ENCODE measurements at places on chromosomes 16 and 17. TPM values are rescaled to one million over a fixed set of nuclear protein-coding genes. Genes with fewer than 3 reads are reported as not detected.

GRCh38 chr16:73124097-73124652 lies 76.2 kb upstream of the ZFHX3 start:
- no peak for DNase-seq

DNA sequence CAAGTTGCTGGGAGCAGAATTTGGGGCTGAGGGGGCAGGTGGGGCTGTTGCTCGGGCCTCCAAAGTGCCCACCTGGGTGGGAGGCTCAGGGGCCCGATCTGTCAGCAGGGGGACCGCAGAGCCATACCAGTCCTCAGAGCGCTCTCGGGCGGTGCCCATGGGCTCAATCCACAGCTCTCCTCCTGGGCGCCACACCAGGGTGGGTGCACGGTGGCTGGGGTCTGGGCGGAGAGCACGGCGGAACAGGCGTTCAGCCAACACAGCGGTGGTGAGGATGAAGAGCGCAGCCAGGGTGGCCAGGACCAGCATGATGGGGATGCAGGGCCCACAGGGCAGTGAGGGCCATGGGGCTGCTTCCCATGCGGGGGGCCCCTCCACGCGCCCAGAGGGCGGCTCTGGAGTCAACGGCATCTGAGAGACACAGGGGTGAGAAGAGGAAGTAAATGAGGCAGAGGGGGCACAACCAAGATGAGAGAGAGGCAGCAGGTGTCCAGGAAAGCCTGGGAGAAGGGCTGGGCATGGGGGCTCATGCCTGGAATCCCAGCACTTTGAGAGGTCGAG lies 1.2 kb downstream of the C16orf54 start:
- no peak for DNase-seq

GRCh38 chr17:326010-326621 lies 26.5 kb downstream of the RPH3AL start:
- DNase-seq: no peak

- no peak for DNase-seq
Observed at GRCh38 chr16:81136390-81137335, 40.5 kb upstream of the GCSH start.

DNA sequence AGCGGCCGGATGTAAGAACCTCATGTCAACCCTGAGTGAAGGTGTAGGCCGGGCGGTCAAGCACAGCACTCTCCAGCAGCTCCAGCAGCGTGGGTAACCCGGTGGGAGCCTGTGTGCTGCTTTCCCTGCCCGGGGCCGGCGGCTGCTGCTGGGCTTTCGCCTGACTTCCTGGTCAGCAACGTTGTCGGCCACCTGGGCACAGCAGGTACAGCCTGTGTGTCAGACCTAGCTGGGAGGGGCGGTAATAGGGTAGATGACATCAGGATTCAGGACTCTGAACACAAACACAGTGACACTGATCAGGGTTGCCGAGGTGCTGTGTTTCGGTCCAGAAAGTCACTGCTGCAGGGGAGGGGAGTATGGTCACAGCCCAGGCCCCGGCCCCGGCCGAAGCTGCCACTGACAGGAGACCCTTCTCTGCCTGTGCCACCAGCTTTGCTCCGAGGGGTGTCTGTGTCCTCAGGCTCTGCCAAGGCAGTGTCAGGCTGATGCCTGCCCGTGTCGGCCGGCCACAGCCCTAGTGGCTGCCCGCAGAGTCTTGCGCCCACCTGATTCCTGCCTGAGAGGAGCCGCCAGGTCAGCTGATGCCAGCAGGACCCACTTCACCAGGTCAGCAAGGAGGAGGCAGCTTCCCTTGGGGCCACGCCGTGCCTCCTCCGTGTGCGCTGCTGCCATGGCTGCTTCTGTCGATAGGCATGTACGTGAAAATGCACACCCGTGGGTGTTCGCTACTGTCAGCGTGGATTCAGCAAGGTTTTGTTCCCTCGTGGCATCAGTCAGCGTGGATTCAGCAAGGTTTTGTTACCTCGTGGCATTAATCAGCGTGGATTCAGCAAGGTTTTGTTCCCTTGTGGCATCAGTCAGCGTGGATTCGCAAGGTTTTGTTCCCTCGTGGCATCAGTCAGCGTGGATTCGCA lies 9.2 kb downstream of the RAB40C start:
- DNase-seq: peak; percentile 75

DNA sequence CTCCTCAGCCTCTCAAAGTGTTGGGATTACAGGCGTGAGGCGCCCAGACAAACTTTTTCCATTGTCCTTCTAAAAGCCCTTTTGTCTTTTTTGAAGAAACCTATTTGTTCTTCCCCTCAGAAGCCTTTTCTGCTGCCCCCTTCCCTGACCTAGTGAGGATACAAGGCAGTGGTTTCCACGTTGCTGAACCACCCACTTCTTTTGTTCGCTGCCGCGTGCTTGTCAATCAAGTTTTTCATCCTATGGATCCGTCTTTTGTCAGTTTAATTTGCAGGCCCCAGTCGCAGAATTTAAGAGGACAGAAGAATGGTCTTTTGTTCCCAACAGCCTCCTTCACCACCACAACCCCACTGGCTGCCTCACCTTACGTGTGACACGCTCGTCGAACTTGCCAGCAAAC lies 20.2 kb upstream of the GNG13 start:
- no peak for DNase-seq

DNA sequence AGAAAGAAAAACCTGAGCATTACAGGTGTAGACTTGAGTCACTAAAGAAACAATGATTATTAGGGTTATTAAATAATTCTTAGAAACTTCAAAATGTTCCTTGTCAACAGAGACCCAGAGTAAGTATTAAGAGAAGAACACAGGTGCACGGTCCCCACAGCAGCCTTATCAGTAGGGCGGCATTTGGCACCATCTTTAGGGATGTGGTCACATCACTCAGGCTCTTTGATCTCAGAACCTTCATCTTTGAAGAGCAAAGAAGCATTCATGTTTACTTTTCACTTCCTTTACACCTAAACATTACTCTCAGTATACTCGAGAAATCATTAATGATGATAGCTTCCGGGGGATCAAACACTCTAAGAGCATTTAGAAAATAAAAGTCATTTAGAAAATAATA lies 928.7 kb downstream of the KCNJ2 start:
- no peak for DNase-seq

- DNase-seq: no peak
Observed at GRCh38 chr17:69470702-69471101, 56.2 kb downstream of the MAP2K6 start.

- DNase-seq: no peak
Observed at GRCh38 chr17:22514315-22514714, 822.0 kb downstream of the KCNJ18 start.

GRCh38 chr17:53137869-53138268 lies 684.9 kb upstream of the KIF2B start:
- DNase-seq: no peak

DNA sequence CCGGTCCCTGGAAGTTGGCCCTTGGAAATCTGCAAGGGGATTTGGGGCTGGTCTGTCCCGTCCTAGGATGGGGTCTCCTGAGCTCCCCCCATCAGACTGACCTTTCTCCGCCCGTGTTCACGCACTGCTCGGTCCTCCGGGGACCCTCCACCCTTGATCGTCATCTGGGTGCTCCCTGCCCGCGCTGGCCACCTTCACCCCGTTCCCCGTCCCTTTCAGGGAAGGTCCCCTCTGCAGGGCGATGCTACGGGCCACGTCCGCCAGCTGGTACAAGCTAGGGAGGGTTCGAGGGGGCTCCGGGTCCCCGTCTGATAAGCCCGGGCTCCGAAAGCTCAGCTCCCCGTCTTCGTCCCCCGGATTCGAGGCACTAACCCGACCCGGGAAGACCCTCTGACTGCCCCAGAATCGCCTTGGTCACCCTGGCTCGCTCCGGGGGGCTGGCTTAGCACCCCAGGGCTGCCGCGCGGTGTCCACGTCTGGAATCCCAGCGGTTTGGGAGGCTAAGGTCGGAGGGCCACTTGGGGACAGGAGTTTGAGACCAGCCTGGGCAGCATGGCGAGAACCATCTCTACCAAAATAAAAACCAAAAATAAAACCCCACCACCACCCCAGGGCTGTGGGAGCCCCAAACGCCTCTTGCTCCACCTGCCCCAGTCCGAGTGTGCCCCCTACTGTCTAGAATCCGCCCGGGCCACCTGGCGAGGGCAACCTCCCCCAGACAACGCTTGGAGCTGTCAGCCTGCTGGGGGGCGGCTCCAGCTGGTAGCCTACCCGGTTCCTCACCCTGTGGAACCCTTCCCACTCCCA lies 1.1 kb upstream of the SLC43A2 start:
- peak; percentile 67 for DNase-seq

DNA sequence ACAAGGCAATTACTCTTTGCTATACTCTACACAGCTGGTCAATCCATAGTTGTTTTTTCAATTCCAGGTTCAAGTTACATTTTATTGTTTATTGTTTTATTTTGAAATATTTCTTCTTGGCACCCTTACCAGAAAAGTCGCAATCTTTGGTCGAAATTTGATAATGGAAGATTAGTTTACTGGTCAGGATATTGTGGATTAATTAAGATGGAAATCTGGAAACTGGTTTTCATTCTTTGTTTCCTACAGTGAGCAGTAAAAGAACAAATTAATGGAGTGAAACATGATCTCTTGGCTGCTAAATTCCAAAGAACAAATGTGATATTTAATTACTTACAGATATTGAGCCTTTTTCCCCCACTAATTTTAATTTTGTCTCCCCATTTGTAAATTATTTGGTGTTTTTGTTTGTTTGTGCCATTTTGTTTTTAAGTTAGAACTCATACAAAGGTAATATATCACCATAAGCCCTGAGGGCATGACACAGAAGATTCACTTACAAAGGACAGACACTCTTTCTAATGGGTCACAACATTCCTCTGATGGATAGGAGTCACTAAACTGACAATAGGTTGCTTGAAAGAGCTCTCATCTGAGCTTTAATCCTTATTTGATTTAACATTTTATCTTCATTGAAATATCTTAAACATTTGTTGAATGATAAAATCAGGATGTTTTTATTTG lies 700.2 kb downstream of the KCNJ2 start:
- DNase-seq: no peak

DNA sequence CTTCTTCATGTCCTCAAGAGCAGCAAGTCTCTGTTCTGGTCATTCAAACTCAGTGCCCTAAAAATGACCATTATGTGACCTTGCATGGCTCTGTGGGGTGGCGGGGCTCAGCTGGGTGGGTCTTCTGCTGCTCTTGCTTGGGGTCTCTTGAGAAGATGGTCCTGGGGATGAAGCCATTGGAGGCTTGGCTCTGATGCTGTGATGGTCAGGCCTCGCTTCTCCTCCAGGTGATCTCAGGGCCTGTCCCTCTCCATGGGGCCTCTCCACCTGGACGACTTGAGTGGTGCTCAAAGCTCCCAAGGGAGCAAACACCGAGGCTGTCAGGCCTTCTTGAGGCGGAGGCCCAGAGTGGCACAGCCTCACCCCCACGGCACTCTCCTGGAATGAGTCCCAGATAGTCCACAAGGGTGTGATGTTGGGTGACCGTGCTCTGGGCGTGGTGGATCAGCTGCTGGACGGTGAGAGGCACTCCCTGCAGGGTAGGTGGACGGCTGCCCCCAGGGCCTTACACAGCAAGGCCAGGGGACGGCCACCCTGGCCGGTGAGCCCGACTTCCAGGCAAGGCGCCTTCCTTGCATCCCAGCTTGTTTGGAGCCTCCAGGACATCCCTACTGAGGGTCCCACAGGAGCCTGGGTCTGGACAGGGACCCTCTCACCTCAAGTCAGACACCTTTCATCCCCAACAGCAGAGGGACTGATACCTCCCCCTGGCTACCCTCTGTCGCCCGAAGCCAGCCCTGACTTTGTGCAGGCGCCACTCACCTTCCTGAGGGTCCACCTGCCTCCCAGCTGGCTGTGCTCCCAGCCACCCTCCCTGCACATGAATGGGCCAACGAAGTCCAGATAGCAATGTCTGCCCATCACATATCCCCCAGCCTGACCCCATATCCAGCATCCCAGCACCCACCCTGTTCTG lies 48.7 kb downstream of the USP22 start:
- DNase-seq: no peak

GRCh38 chr16:87847785-87848675 lies 21.3 kb downstream of the SLC7A5 start:
- DNase-seq: peak; percentile 71

GRCh38 chr16:2238150-2238837 lies 2.0 kb downstream of the DNASE1L2 start:
- no peak for DNase-seq

- DNase-seq: no peak
Observed at GRCh38 chr17:3479988-3480387, 4.2 kb downstream of the ASPA start.

DNA sequence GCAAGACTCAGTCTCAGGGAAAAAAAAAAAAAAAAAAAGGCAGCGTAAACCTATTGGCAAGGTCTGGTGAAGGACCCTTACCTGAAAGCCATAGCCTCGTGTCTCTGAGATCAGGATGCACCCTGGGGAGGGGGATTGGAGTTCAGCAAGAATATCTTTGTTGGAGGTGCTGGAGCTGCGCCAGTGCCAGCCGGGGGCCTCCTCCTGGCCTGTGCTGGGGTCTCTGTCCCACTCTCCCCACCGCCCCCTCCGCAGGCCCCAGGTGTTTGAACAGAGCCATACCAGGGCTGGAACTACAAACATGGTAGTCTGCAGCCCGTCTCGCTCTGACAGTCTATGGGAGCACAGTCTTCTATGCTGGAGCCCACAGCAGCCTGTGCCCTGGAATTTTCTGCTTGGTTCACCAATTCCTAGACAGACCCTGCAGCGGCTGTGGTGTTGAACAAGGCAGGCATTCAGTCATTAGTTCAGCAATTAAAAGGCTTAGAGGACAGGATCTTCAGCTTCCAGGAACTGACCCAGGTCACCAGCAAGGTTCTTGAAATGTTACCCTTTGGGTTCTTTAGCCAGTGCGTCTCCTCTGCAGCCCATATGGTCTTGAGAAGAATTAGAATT lies 42.2 kb upstream of the KIFC3 start:
- no peak for DNase-seq

- DNase-seq: no peak
Observed at GRCh38 chr16:1536601-1537000, 3.1 kb downstream of the TMEM204 start.

DNA sequence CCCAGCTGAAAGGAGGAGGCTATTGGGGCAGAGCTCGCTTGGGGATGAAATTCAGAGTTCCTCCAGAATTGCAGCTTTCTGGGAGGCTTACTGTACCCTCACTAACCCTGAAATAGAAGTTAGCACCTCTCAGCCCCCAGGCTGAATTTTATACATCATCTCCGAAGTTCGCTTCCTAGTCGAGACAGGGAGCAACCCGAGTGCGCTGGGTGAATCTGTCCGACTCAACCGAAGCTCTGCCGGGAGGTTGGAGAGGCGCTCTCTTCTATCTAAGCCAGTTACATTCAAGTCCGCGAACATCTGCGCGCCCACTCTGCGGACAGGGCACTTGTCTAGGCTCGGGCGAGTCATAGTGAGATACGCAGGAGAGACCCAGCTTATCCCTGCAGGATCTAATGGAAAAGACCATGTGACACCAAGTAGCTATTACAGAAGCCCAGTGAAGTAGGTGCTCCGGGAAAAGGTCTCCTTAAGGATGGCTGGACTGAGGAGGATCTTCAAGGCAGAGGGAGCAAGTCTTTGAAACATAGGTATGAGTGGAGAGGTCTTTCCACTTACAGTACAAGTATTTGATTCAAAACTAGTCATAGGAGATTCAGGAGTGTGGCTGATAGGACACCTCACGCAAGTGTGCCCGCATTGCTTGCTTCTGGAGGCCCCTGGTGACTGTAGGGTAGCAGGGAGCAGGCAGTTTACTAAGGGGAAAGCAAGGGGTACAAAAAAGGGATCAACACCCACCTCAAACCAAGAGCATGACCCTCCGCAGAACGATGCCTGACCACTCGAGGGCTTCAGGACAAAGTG lies 646 bp upstream of the HES7 start:
- no peak for DNase-seq

The TNP2 gene
- total RNA-seq: not detected

The USH1G gene
- not detected for total RNA-seq

The SSTR5 gene
- not detected for total RNA-seq

The NHLRC4 gene
- 0.28 TPM for total RNA-seq

The OTOP3 gene
- not detected for total RNA-seq

The CD300LB gene
- total RNA-seq: 0.08 TPM

The KIF2B gene
- total RNA-seq: not detected
